ENCODE measurements at places on chromosomes 12 and 14.
A peak's percentile ranks its signal among the peaks of the same experiment; 100 is the strongest.

DNA sequence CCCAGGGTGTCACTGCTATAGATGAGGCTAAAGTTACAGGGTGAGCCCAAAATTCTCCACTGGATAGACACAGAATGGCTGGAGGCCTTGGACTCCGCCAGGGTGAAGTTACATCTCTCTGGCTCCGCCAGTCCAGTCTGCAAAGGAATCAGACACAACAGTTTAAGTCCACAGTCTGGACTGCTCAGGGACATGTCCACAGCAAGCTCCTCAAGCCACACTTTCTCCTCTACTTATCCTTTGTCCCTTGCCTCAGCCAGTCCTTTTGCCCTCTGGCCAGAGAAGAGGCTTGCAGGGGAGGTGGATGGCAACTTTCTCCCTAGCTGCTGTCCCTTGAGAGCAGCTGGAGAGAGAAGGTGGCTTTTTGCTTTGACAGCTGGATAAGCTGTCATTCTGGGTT is 28.0 kb downstream of the PTPRB start:
- no peak for DNase-seq

GRCh38 chr12:82187595-82187994 is 170.6 kb downstream of the CCDC59 start:
- DNase-seq: no peak

DNA sequence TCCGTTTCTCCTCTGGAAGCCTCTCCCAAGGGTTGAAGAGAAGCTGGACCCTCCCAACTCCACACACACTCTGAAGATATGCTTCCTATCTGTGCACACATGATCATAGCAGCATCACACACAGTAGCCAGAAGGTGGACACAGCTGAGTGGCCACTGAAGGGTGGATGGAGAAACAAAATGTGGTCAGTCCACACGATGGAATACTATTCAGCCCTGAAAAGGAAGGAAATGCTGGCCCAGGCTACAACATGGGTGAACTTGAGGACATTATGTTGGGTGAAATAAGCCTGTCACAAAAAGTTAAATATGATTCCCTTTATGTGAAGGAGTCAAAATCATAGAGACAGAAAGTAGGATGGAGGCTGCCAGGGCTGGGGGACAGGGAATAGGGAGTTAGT is 43.9 kb upstream of the DLK1 start:
- DNase-seq: no peak

DNA sequence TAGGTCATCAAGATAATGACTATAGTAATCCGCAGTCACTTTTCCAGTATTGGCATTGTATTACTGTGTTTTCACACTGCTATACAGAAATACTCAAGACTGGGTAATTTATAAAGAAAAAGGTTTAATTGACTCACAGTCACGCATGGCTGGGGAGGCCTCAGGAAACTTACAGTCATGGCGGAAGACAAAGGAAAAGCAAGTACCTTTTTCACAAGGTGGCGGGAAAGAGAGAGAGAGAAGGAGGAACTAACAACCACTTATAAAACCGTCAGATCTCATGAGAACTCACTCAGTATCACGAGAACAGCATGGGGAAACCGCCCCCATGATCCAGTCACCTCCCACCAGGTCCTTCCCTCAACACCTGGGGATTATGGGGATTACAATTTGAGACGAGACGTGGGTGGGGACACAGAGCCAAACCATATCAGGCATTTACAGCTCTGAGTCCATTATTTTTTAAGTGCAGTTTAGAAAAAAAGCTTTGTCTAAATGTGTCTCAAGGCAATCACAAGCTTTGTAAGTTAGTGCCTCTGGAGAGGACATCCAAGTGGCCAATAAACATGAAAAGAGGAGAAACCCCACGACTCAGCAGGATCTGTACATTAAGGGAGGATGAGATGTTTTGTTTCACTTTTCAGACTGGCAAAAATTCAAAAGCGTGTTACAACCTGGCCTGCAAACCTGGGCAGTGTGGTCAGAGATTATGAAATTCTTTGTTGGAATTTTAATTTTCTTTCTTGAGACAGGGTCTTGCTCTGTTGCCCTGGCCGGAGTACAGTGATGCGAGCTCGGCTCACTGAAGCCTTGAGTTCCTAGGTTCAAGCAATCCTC is 82.0 kb downstream of the DNAH10 start:
- DNase-seq: no peak

DNA sequence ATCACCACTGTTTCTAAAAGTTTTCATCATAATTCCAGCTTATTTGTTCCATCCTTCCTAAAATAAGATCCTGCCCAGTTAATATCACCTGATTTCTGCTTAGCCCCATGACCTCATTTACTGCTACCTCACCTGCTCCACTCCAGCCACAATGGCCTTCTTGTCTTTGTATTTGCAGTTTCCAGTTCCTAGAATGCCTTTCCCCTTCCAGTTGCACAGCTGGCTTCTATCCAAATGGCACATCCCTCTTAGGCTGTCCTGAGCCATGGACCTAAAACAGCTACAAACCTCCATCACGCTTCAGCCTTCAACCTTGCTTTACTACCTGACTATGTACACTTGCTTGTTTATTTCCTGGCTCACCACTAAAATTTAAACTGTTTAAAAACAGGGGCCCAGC is 6.5 kb upstream of the LGMN start:
- DNase-seq: no peak

DNA sequence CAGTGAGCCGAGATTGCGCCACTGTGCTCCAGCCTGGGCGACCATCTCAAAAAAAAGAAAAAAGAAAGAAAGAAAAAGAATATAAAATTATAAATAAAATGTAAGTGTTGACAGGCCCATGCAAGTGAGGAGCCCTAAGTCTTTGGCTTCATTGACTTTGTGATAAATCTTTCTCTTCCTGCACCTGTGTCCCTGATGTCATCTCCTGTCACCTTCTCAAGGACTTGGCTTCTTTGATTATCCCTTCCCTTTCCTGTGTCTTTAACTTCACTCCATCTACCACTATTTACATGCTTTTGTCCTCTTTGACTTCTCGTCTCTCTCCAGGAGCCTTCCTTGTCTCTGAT is 33.6 kb upstream of the WNK1 start:
- DNase-seq: no peak

GRCh38 chr12:100920493-100920892 is 125.9 kb downstream of the ANO4 start:
- DNase-seq: no peak

DNA sequence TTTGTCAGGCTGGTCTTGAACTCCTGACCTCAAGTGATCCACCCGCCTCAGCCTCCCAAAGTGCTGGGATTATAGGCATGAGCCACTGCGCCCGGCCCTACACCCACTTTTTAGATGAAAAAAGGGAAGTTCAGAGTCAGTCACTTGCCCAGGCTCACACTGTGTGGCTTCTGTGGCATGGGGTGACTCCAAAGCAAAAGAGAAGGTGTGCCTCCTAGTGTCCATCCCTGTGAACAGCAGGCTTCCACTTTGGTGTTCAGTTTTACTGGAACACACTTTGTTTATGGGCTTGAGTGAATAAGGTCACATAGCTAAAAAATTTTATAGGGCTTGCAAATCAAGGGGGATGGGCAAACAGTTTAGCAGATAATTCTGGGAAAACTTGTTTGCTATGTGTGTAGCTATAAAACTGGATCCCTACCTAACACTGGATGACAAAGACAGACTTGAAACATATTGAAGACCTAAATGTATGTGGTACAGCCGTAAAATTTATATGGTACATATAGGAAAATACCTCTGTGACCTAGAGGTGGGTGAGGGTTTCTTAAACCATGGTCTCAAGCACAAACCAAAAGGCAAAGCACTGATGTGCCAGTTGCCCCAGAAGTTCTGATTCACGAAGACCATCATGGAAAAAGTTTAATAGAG is 54.9 kb downstream of the EID3 start:
- DNase-seq: peak; percentile 23

DNA sequence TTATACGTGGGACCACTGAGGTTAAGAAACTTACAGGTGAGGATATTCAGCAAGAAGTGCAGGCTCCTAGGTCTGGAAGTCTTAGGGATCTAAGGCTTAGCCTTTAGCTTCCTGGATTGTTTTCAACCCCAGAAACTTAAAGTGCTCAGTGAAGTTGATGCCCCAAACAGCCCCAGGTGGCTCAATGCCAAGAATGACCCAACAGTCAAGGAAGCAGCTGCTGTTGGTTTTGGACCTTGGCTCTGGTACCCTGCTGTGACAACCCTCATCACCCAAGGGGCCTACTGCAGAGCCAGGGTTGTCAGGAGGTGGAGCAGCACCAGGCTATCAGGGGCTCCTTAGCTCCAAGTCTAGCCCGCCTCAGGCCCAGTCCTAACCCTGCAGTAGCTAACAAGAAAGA is 36.8 kb downstream of the VDR start:
- no peak for DNase-seq

- no peak for DNase-seq
Measured at GRCh38 chr14:79581912-79582576, 629.3 kb downstream of the DIO2 start.

Data from T-helper 22 cell (primary cell).